ENCODE measurements at places on chromosomes 12 and 14.

GRCh38 chr14:93331002-93331727 lies 1.7 kb downstream of the BTBD7 start:
- DNase-seq, result no peak

- DNase-seq, result no peak
Observed at GRCh38 chr14:22334627-22335026, 254.4 kb downstream of the DAD1 start.

- no peak for DNase-seq
Observed at GRCh38 chr14:21861153-21861552, 187.5 kb upstream of the OR4E1 start.

DNA sequence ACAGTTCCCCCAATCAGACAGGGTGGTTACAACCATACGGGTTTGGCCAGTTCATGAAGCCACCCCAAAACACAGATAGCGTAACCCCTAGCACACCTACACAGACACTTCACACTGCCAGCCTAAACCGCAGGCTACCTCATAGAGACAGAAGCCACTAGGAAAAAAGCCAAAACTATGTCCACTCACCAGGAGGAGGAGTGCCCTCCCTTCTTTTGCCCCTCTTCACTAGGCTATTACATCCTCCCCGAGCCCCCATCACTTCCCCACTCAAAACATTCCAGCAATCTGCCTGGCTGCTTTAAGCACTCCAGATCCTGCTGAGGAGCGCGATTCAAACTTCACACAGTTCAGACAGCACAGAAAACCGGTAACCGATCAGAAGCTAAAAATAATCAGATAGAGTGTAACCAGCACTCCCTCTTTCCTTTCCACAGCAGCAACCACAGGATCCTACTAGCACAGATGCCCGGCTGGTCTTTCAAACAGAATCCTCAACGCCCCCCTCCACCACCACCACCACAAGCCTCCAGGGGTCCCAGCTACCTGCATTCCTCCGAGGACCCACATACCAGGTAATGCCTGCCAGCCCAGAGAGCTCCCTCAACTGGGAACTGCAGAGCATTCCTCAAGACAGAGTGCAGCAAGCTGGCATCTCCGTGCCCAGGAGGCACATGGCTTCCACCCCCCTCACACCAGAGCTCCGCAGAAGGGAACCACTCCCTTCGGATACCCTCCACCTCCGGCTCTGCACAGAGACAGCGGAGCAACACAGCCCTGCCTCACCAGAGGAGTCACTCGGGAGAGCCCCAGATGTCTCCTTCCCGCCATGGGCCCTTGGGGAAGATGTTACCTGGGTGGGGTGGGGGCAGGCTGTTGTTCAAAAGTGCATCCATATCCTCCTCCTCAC lies 1.5 kb downstream of the CHD4 start:
- DNase-seq, result no peak

- DNase-seq, result no peak
Observed at GRCh38 chr12:116314477-116314876, 37.0 kb upstream of the MED13L start.

DNA sequence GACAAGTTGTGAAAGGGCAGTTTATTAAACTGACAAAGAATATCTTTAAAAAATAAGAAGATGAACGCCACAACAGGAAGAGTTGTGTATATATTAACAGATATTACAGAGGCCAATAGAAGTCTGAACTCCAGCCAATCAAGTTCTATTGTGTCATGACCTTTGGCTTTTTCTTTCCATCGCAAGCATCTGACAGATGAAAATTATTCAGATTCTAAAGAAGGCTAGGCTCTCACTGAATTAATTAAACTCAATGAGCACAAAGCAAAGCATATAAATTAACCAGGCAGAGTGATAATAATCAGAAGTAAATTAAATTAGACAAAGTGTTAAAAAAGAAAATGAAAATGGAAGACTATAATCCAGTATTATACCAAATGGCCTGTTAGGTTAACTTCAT lies 62.0 kb upstream of the PYGL start:
- DNase-seq, result no peak

DNA sequence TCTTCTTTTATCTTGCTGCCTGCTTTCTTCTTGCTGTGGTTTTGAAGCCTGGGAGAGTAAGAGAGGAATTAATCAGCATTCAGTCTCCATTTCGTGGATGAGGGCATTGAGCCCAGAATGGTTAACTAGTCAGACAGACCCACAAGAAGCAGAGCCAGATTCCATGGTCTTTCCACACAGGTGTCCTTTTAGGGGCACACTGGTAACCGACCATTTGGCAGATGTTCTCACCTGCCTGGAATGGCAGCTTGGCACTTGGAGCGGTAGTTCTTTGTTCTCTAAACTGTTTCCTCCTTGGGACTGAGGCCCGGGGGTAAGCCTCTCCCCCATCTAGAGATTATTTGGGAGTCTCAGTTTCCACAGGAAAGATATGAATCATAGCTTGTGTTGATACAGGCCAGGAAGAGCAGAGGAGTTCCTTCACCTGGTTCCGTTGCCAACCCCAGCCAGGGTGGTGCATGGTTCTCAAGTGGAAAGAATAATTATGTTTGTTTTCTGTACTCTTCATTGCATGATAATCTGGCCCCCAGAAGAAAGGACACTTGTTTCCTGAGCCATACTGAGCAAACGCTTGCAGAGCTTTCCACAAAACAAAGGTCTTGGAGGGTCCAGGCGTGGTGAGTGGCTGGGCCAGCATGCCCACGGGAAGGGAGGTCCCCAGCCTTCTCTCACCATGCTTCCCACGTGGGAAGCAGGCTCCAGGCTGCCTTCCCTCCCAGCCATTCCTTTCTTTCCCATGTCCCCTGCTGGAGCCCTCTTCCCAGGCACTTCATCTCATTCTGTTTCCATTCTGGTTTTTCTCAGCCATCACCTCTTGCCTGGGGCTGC lies 2.0 kb upstream of the KRT75 start:
- DNase-seq, result no peak

DNA sequence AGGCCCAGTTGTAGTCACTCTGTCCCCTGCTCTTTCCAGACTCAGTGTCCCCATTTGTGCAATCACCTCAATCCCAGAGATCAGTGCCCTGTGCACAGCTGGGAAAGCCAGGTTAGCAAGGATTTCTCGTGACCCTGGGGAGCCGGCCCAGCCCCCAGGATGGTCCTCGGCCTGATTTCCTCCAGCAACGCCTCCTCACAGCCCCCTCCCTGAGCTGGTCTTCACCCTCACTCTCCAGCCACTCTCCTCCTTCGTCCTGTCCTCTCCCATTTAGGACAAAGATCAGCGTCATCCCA lies 194.8 kb upstream of the C14orf180 start:
- no peak for DNase-seq

DNA sequence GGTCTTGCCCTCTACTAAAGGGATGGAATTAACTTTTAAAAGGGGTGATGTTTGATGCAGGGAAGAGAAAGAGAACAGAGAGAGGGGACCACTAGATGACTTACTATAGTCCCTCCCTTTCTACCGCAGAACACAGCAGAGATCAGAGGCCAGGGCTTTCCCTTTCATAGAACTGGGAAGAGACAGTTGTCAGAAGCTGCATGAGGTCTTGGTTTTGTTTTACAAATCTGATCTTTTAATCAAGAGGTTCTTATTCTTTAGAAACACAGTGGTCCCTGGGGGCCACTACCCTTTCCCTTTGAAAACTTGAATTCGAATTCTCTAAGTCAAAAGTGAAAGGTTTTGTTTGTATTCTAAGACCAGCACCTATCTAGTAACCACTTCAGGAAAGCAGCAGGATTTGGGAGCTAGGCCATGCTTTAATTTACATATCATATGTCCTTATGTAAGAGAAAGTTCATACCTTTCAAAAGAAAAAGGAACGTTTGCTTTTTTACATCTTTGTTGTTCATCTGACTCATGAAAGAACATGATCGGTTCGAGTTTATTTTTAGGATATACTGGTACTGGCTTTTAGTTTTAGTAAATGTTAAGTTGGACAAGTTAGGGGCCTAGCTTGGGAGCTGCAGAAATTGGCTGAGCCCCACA lies 6.3 kb downstream of the FBXL14 start:
- no peak for DNase-seq

DNA sequence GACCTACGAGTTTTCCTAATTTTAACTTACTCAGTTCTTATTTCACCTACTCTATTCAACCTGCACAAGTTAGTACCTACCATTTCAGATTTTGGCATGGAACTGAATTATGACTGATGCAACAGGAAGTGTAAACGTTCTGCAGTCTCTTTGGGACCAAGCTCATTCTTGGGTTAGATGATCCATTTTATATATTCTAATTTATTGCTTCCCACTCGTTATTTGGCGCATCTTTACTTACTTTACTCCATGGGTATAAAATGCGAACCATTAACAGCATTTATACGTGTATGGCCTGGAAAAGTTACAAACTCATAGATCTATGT lies 1.0 kb upstream of the EML1 start:
- DNase-seq, result no peak

All from stimulated activated CD4-positive, alpha-beta T cell treated with anti-CD3 and anti-CD28 coated beads, Interleukin-15, amount 100 ng/mL, for 1 hour (primary cell).